ENCODE measurements at places on chromosomes 5 and 9. TPM values are rescaled to one million over a fixed set of nuclear protein-coding genes. Genes with fewer than 3 reads are reported as not detected.

Gene C9orf57
- not detected for total RNA-seq

Gene ZBTB6
- total RNA-seq = 8.7 TPM

Gene FAM78A
- total RNA-seq = 0.79 TPM

Gene PLPPR1
- total RNA-seq = 3.2 TPM

Gene PROB1
- 0.69 TPM for total RNA-seq

Gene MELK
- total RNA-seq = 35.8 TPM

Gene DDX4
- not detected for total RNA-seq

DNA sequence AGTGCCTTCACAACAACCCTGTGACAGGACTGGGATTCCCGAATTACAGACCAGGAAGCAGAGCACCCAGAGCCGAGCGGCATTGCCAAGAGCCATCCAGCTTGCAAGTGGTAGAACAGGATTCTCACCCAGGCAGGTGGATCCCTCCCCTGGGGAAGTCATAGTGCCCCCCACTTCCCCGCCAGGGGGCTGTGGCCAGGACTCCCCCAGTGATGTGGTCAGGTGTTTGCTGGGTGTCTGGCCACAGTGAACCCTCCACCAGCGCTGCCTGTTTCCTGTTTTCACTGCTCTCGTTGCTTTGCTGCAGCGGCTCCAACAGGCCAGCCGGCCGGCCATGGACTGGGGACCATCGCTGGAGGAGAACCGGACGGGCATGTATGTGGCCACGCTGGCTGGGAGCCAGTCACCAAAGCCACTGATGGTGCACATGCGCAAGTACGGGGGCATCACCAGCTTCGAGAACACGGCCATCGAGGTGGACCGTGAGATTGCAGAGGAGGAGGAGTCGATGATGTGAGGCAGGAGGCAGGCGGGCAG is 19.3 kb downstream of the SLC6A7 start:
- H3K27me3 ChIP-seq = no peaks in the 10 kb centered on the region
- H3K4me3 ChIP-seq = no peak overlapping the region
- no peak overlapping the region for H3K27ac ChIP-seq
- peaks cover 24% of the 10 kb centered on the region for H3K4me1 ChIP-seq

- H3K36me3 ChIP-seq = peaks cover 6% of the 10 kb centered on the region
- H3K27ac ChIP-seq = no peak overlapping the region
- no peaks in the 10 kb centered on the region for H3K27me3 ChIP-seq
- H3K4me3 ChIP-seq = no peak overlapping the region
- DNase-seq = no peak
Observed at GRCh38 chr5:34480810-34481528, 175.2 kb upstream of the RAI14 start.

DNA sequence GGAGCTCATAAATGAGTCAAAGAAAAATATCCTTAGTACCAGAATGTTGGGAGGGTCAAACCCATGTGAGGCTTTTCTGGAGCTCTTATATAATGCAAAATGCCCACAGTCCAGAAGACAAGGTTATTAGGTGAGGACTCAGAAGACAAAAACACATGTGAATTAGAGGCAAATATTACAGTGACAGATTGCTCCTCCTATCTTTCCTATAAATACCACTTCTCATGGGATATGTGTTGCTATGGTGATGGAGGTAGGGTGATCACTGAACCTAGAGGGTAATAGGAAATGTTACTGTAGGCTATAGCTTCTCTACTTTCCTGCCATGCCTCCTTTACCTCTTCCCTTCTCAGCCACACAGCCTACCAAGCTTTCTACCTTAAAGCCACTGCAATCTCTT is 264.6 kb downstream of the SEC61B start:
- no peak overlapping the region for H3K27ac ChIP-seq
- no peaks in the 10 kb centered on the region for H3K4me1 ChIP-seq
- H3K27me3 ChIP-seq = no peaks in the 10 kb centered on the region
- H3K36me3 ChIP-seq = no peaks in the 10 kb centered on the region
- no peak for DNase-seq

DNA sequence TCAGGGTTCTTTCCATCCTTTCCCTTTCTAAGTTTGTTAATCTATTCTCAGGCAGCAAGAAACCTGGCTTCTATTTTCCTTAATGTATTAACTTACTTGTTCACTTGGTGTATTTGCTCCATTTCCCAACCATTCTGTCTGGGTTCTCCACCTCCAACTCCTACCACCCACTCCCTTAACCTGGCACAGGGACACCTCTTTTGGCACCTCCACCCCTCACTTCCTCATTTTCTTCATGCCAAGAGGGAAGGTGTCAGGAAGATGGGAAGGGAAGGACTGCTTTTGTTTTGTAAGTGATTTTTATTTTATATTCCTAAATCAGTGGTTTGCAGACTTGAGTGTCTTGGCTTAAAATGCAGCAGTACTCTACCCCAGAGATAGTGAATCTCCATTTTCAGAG is 166.1 kb downstream of the TRIO start:
- DNase-seq = no peak
- no peaks in the 10 kb centered on the region for H3K27me3 ChIP-seq
- no peak overlapping the region for H3K4me3 ChIP-seq
- H3K36me3 ChIP-seq = peaks cover 51% of the 10 kb centered on the region

- no peak overlapping the region for H3K27ac ChIP-seq
- DNase-seq = no peak
- peaks cover 3% of the 10 kb centered on the region for H3K4me1 ChIP-seq
- no peaks in the 10 kb centered on the region for H3K36me3 ChIP-seq
- no peak overlapping the region for H3K4me3 ChIP-seq
- H3K27me3 ChIP-seq = peaks cover 5% of the 10 kb centered on the region
Observed at GRCh38 chr9:138013836-138014562, 136.4 kb downstream of the CACNA1B start.

DNA sequence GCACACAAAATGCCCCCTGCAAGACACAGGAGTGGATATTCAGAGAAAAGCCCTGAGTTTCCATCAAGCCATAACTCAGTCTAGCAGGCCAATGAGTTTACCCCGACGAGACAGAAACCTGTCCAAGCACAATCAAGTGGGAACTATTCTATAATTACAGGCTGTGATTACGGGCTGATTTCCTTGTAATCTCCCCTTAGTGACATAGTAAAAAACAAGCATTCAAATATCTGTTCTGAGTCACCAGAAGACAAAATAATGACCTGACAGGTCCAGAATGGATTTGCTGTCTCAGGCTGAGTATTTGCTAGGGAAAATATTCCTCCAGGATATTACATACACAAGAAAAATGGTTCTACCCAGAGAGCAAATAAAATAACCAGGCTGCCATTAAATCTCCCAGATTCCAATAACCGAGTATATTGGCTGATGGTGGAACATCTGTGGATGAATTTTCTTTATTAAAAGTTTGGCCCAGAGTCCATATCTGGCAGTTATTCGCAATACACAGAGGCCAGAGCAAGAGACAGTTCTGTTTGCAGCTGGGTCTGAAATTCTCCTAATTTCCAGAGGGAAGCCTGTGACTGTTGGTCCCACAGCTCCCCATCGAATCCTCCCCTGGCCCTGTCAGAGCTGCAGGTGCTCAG is 35.8 kb downstream of the OLFM1 start:
- DNase-seq = no peak
- H3K4me3 ChIP-seq = no peak overlapping the region
- H3K27ac ChIP-seq = no peak overlapping the region

DNA sequence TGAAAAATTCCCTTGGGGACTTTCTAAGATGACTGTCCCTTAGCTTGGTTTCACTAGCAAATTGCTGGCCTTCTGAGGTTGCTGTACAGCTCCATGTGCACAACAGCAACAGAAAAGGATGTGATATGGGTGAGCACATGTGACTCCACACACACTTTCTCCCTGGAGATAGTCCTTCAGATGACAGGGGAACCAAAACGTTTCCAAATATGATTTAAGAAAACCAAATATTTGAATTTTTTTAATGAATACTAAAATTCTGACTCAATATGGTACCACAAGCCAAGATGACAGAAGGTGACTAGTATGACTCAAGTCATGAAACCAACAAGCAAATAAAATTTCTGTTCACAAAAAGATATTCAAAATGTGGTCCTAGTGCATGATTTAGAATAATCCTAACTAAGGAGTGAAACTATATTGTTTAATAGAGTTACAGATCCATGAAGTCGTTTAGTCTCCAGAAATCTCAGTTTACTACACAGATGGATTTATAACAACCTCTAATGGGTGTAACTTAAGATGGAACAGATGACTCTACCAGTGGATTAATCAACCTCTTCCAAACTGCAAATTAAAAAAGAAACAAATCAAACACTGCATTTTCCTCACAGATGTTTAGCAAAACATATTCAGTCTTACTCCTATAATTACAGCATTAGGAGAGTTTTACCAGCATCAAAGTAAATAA is 144.8 kb upstream of the PIK3R1 start:
- H3K36me3 ChIP-seq = no peaks in the 10 kb centered on the region
- no peaks in the 10 kb centered on the region for H3K27me3 ChIP-seq
- no peak overlapping the region for H3K27ac ChIP-seq
- DNase-seq = no peak

DNA sequence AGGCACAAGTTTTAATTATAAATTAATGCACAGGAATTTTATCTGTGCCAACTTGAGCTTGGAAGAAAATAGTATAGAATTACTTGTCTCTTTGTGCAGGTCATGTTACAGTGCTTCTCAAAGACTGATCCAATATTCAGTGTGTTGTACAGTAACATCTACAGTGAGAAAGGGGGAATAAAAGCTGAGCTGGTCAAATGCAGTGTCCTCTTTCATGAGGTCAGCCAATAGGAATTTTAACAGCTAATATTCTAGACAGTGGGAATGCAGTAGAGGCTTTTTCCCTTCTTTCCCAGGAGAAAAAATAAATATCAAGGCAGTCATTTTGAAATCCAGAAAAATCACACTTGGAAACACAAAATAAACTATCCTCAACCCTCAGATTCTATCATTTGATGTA is 95.7 kb upstream of the ITGA1 start:
- peaks cover 12% of the 10 kb centered on the region for H3K27me3 ChIP-seq
- H3K4me3 ChIP-seq = no peak overlapping the region
- no peak for DNase-seq
- no peaks in the 10 kb centered on the region for H3K36me3 ChIP-seq
- H3K4me1 ChIP-seq = peaks cover 15% of the 10 kb centered on the region
- no peak overlapping the region for H3K27ac ChIP-seq

DNA sequence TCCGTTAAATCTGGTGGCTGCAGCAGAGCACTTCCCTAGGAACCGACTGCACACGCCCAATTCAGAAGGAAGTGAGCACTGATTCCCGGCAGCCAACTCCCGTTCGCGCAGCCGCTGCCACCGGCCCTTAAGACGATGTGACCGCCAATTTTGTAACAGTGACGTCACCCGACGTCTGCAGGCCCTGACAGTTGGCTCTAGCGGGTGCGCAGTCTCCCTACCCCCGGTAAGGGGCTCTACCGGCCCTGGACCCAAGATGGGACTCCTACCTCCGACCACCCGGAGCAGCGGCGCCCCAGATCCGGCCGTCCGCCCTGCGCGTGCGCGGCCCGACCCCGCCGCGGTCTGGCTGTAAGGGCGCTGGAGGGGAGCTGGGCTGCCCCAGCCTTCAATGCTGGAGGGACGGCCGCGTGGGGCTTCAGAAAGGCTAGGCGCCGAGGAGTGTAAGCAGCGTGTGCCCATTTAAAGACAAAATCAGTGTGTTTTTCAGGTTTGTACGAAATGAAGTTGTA is 19.1 kb downstream of the DNAJA1 start:
- H3K4me1 ChIP-seq = peaks cover 17% of the 10 kb centered on the region
- H3K4me3 ChIP-seq = peak overlapping the region; percentile 86
- peaks cover 10% of the 10 kb centered on the region for H3K36me3 ChIP-seq
- no peaks in the 10 kb centered on the region for H3K27me3 ChIP-seq
- peak overlapping the region; percentile 89 for H3K27ac ChIP-seq
- peak; percentile 79 for DNase-seq

DNA sequence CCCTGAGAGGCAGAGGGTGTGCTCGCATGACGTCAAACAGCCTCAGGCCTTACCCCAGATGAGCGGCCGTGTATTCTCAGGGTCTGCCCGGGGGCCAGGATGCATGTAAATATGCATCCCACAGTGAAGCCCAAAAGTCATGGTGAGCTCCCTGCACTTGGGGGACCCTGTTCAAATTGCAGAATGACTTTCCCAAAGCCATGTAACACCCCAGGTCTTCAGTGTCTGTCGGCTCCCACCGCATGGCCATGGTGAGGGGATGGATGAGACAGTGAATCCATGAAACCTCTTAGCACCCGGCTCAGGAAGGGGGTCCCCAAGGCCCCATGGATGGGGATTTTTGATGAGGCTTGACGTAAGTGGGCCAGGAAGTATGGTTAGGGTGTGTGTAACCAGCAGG is 9.3 kb upstream of the COL5A1 start:
- peak; percentile 45 for DNase-seq
- no peak overlapping the region for H3K4me3 ChIP-seq
- peaks cover 27% of the 10 kb centered on the region for H3K4me1 ChIP-seq
- peaks cover 11% of the 10 kb centered on the region for H3K27me3 ChIP-seq
- no peaks in the 10 kb centered on the region for H3K36me3 ChIP-seq

Measured in type B pancreatic cell (in vitro differentiated cells).